ENCODE measurements at places on chromosomes 6 and 20. TPM values are rescaled to one million over a fixed set of nuclear protein-coding genes. Genes with fewer than 3 reads are reported as not detected.

The MED20 gene
- total RNA-seq: 20.7 TPM

The COL9A3 gene
- 46.0 TPM for total RNA-seq

The BNIP5 gene
- not detected for total RNA-seq

The OLIG3 gene
- not detected for total RNA-seq

The ARG1 gene
- not detected for total RNA-seq

The CCDC167 gene
- total RNA-seq: 53.1 TPM

The OGFR gene
- 58.9 TPM for total RNA-seq

The PRRC2A gene
- total RNA-seq: 73.3 TPM

The FHL5 gene
- total RNA-seq: 0.06 TPM

The GPLD1 gene
- total RNA-seq: 0.44 TPM

The CDH4 gene
- not detected for total RNA-seq

The OR2B6 gene
- total RNA-seq: not detected

The SLC2A4RG gene
- total RNA-seq: 39.2 TPM

The CALHM4 gene
- not detected for total RNA-seq

The C6orf141 gene
- total RNA-seq: 2.2 TPM

The PLN gene
- not detected for total RNA-seq

The TMEM217 gene
- total RNA-seq: 0.20 TPM
